H9 (cell line): ENCODE measurements at places on chromosomes 1 and 21.

GRCh38 chr1:69413129-69413528 lies 154.6 kb upstream of the LRRC7 start:
- DNase-seq = no peak

DNA sequence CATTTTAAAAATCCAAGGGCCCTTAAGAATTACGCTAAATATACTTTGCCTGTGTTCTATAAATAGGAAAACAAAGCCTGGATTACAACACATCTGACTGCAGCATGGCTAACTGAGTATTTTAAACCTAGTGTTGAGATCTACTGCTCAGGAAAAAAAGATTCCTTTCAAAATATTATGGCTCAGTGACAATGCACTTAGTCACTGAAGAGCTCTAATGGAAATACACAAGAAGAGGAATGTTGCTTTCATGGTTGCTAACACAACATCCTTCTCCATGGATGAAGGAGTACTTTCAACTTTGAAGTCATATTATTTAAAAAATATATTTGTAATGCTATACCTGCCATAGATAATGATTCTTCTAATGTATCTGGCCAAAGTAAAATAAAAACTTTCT lies 248.3 kb upstream of the NEGR1 start:
- no peak for DNase-seq

GRCh38 chr1:69123486-69123885 lies 444.2 kb upstream of the LRRC7 start:
- no peak for DNase-seq

- no peak for DNase-seq
Observed at GRCh38 chr1:23169195-23169575, 529 bp upstream of the LUZP1 start.

GRCh38 chr1:184284900-184285299 lies 101.9 kb upstream of the C1orf21 start:
- DNase-seq = no peak

DNA sequence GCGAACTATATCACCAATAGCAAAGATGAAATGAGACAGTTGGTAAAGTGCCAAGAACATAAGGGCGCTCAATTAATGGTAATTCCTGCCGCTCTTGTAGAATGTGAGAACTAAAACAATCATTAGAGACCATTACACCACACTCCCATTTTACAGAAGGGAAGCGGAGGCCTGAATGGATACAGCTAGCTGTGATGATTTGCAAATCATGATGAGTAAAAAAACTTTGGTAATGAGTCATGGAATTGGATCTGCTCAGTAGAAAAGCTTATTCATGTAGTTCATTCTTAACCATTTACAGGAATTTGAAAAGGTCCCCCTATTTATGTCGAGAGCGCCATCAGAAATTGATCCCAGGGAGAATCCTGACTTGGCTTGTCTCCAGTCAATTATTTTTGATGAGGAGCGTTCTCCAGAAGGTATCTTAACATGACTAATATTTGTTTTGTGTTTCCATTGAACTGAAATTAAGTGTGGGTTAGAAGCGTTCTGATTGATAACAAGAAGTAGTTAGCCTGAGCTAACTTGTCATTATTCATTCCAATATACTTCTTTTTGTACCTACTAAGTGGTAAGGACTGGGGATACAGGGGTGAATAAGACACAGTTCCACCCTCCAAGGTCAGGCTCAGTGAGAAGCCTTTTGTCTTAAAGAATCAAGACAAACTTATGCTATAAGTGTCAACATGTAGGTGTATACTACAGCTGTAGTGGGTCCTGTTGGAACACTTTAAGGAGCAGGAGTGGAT lies 812 bp downstream of the TTC4 start:
- no peak for DNase-seq

DNA sequence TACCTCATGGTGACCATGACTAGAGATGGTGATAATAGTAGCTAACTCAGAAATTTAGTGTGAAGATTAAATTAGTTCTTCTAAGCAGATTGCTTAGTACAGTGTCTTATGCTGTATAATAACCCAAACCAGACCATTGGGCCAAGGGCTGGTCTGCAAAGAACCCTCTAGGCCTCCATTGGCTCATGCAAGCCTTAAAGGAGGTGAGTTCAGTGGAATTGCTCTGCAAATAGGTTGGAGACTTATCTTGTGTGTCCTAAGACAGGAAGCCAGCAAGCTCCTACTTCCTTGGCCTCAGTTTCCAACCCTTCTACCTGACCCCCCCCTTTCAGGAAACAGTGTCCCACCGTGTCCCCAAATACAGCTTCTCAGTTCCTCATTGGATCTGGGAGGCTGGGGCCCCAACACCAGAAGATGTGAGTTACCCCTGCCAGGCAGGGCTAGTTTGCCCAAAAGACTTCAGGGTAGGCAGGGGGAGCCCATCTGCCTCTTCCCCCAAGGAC lies 1.9 kb upstream of the MEF2D start:
- no peak for DNase-seq

DNA sequence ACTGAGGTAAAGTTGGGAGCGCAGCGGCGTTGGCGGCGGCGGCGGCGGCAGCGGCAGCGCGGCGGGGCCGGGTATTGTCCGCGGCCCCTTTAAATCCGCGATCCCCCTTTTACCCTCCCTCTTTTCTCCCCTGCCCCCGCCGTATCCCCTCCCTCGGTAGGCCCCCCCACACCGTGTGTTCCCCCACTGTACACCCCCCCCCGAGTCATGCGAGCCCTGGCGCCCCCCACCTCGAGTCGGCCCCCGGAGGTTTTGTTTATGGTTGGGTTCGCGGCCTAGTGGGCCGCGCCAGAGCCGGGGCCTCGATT lies 169 bp downstream of the UBAP2L start:
- no peak for DNase-seq

DNA sequence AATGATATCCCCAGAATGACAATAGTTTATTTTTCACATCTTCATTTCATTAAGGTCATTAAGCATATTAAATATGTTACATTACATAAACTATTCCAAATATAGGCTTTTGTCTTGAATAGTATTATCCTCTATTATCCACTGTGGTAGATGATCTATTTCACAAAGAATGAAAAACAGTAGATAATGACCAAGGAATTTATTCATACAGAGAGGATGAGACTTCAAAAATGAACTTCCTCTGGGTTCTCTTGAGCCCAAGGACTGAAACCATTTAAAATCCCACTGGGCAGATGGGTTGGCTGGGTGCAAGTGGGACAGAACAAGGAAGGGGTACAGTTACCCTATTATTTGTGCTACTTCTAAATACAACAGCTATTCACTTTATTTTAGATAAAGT lies 33.0 kb downstream of the PTPN14 start:
- DNase-seq = no peak

DNA sequence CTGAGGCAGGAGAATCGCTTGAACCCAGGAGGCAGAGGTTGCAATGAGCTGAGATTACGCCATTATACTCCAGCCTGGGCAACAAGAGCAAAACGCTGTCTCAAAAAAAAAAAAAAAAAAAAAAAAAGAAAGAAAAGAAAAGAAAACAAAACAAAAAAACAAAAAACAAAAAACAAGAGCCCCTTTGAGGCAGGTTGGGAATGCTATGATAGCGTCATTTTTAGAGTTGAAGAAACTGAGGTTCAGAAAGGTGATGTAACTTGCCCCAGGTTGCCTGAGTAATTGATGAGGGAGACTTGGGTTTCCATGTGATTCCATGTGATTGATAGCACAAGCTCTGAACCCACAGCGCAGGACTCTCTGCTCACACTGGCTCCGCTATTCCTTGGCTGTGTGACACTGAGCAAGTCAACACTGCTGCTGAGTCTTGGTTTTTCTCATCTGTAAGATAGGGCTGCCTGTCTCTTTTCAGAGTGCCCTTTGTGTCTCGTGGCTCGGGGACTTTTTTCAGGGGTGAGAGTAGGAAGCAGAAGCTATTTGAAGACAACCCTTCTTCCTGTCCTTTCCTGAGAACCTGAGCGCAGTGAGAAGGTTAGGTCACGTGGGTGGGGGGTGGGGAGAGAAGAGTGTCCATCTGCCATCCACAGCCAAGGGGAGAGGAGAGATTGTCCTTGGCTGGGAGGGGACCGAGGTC lies 2.5 kb downstream of the CNR2 start:
- DNase-seq = no peak

- no peak for DNase-seq
Observed at GRCh38 chr1:205630241-205630640, 1.6 kb downstream of the ELK4 start.

DNA sequence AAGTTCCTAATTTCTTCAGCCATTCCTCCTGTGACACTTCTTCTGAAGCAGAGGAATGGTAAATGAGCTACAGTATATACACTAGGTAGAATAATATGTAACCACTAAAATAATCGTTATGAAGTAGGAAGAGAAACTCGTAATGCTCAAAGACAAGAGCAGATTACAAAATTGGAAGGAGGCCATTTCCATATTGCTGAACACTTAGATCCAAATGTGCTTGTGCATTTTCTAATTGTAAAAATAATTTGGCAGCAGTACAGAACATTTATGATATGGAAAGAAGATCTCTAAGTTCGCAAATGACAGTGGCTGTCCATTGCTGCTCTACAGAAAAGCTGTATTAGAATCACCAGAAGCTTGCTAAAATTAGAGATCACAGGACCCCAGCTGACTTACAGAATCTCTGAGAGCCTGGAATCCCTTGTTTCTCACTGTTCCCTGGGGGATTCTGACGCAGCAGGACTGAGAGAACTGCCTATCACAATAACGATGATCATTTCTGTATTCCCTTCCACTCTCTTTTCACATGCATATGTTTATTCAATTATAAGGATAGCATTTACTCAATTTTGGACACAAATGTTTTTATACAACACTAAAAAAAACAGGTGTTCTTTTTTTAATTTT lies 242.1 kb downstream of the OMA1 start:
- no peak for DNase-seq
